ENCODE measurements at places on chromosomes 4 and X.

- DNase-seq, result no peak
These were observed 10.7 kb downstream of the C4orf51 start for GRCh38 chr4:145690610-145691009.

DNA sequence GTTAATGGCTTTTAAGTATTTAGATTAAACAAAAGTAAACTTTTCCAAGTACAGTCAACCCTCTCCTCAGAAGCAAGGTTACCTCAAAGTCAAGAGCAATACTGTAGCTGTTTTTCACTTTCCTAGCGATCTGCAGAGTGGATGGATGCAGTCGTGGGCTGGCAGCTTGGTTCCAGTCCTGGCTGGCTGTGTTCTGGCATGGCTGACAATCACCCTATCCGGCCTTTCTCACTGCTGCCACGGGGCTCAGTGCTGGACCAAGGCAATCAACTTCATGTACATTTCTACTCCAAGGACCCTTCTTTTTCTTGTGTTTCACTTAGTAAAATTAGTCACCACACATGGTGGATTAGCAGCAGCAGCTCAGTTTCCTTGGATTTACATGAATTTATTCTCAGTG is 208.3 kb downstream of the GABRB1 start:
- DNase-seq, result no peak

- DNase-seq, result no peak
These were observed 89.9 kb downstream of the FTHL17 start for GRCh38 chrX:30981968-30982367.

DNA sequence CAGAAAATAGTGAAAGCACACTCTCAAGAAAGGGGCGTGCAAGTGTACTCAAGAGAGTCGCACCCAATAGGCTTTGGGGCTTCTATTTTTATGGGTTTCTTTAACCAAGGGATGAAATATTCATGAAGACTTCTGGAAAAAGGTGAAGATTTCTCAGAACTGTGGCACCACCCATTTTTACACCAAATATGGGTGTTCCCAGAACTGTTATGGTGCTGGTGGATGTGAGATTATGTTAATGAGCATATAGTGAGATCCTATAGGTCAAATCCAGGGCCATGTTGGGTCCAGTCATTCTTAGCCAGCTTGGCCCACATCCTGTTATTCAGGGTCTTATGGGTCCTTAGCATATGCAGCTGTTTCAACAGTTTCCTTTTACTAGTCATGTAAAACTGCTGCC is 61.0 kb upstream of the SMIM10 start:
- DNase-seq, result no peak

Data from H1 (cell line).